ENCODE measurements at places on chromosomes 5 and 9. TPM values are rescaled to one million over a fixed set of nuclear protein-coding genes. Genes with fewer than 3 reads are reported as not detected.

- no peaks in the 10 kb centered on the region for H3K36me3 ChIP-seq
- H3K27ac ChIP-seq = no peak overlapping the region
- H3K27me3 ChIP-seq = no peaks in the 10 kb centered on the region
- DNase-seq = no peak
- H3K4me3 ChIP-seq = no peak overlapping the region
Measured at GRCh38 chr9:135344523-135344901, 135.1 kb upstream of the PPP1R26 start.

DNA sequence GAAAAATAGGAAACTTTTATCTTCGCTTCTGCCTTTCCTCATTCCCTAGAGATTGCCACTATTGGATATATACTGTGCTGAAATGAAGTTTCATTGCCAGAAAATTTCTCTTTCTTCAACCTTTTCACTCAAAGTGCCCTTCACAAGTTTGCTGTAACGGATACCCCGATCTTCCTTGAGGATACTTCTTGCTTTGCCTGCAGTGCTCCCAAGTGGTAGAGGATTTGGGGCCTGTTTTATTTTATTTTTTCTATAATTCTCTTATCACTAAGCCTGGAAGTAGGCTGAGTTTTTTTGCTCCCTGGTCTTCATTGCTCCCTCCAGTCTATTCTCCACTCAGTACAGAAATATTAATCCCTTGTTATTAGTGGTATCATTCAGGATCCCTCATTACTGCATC is 481.4 kb upstream of the CDH18 start:
- H3K36me3 ChIP-seq = no peaks in the 10 kb centered on the region
- no peaks in the 10 kb centered on the region for H3K27me3 ChIP-seq
- H3K27ac ChIP-seq = no peak overlapping the region
- no peaks in the 10 kb centered on the region for H3K4me1 ChIP-seq
- no peak for DNase-seq
- H3K4me3 ChIP-seq = no peak overlapping the region

- no peak overlapping the region for H3K4me3 ChIP-seq
- H3K27ac ChIP-seq = no peak overlapping the region
- H3K4me1 ChIP-seq = peaks cover 4% of the 10 kb centered on the region
- no peaks in the 10 kb centered on the region for H3K36me3 ChIP-seq
- no peak for DNase-seq
- H3K27me3 ChIP-seq = no peaks in the 10 kb centered on the region
Measured at GRCh38 chr5:176995122-176995490, 11.5 kb downstream of the UIMC1 start.

- no peaks in the 10 kb centered on the region for H3K4me1 ChIP-seq
- H3K36me3 ChIP-seq = no peaks in the 10 kb centered on the region
- no peak for DNase-seq
- no peaks in the 10 kb centered on the region for H3K27me3 ChIP-seq
- H3K4me3 ChIP-seq = no peak overlapping the region
- no peak overlapping the region for H3K27ac ChIP-seq
Measured at GRCh38 chr5:17364987-17365810, 132.8 kb upstream of the TAF11L2 start.

GRCh38 chr5:137283801-137284200 is 215.3 kb downstream of the SPOCK1 start:
- H3K27me3 ChIP-seq = no peaks in the 10 kb centered on the region
- DNase-seq = no peak
- no peak overlapping the region for H3K27ac ChIP-seq
- no peaks in the 10 kb centered on the region for H3K36me3 ChIP-seq
- H3K4me3 ChIP-seq = no peak overlapping the region

DNA sequence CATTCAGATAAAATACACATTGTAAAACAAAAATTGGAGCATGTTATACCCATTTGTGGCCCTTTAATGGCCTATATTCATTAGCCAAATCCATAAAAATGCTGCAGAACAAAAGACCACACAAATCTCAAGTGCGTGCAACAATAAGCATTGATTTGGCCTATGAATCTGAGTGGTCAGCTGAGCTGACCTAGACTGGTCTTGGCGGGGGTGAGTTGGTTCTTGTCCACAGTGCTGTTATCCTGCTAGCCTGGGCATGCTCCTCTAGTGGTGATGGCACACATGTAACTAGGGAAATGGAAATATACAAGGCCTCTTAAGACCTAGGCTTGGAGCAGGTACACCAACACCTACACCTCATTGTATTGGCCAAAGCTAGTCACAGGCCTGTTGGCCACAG is 122.2 kb upstream of the TBCA start:
- no peak overlapping the region for H3K4me3 ChIP-seq
- H3K36me3 ChIP-seq = no peaks in the 10 kb centered on the region
- H3K27me3 ChIP-seq = no peaks in the 10 kb centered on the region
- no peaks in the 10 kb centered on the region for H3K4me1 ChIP-seq
- no peak for DNase-seq
- no peak overlapping the region for H3K27ac ChIP-seq

DNA sequence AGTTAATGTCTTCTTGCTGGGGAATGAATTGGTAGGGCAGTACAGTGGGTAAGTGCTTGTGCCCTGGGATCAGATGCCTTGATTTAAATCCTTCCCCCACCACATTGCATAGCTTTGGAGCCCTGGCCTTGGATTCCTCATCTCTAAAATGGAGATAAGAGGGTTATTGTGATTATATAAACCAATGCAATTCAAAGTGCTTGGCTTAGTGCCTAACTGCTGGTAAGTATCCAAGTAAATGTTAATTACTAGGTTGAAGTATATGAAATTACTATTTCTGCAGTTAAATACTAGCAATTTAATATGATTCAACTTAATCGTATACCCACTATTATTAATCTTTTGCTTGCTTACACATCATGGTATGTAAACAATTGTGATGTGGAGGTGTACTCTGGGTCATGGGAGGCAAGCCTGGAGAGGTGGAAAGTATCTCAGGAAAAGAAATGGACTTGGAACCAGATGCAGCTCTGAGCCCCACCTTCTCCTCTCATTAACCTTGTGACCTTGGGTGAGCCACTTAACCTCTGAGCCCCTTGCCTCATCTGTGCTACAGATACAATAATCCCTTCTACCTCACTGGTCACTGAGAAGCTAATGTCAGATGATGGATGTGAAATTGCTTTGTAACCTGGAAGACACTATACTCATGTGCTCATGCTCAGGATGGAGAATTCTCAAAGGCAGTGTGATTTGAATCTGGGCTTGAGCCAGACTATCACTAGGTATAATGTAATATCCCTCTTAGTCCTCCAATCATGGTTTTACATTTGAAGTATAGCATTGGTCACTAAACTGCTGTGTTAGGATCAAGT is 23.8 kb downstream of the NEUROG1 start:
- no peak for DNase-seq
- H3K27me3 ChIP-seq = peaks cover 4% of the 10 kb centered on the region
- no peak overlapping the region for H3K27ac ChIP-seq

- no peak overlapping the region for H3K4me3 ChIP-seq
- no peak for DNase-seq
- H3K4me1 ChIP-seq = no peaks in the 10 kb centered on the region
- H3K27ac ChIP-seq = no peak overlapping the region
- no peaks in the 10 kb centered on the region for H3K36me3 ChIP-seq
Measured at GRCh38 chr9:24602693-24603352, 57.1 kb upstream of the IZUMO3 start.

Gene RAI14
- total RNA-seq = 5.0 TPM

Gene POLR3G
- total RNA-seq = 1.3 TPM

Gene LECT2
- total RNA-seq = not detected

Gene DOCK8
- total RNA-seq = 24.9 TPM

All from Peyer's patch (tissue), 4 donors.